ENCODE measurements at places on chromosomes 7 and 10. TPM values are rescaled to one million over a fixed set of nuclear protein-coding genes. Genes with fewer than 3 reads are reported as not detected.

NPC1L1 gene
- total RNA-seq = 0.13 TPM

SLC35B4 gene
- total RNA-seq = 16.8 TPM

ZNF853 gene
- total RNA-seq = 9.5 TPM

TAS2R41 gene
- total RNA-seq = 0.55 TPM

AKR1C4 gene
- not detected for total RNA-seq

STAG3 gene
- 12.0 TPM for total RNA-seq

PIP4K2A gene
- 169 TPM for total RNA-seq

FAM131B gene
- 1.2 TPM for total RNA-seq

ZNF488 gene
- not detected for total RNA-seq

WIPF3 gene
- not detected for total RNA-seq

AP5Z1 gene
- total RNA-seq = 109 TPM

GLI3 gene
- total RNA-seq = not detected

EPO gene
- not detected for total RNA-seq

TMEM236 gene
- 0.18 TPM for total RNA-seq

ANKRD22 gene
- total RNA-seq = 0.44 TPM

PROSER2 gene
- 0.93 TPM for total RNA-seq

INA gene
- not detected for total RNA-seq

AEBP1 gene
- 38.5 TPM for total RNA-seq

TMEM213 gene
- not detected for total RNA-seq

TLL2 gene
- 0.14 TPM for total RNA-seq

LRRD1 gene
- not detected for total RNA-seq

ZP3 gene
- 2.3 TPM for total RNA-seq

ASZ1 gene
- not detected for total RNA-seq

SMNDC1 gene
- total RNA-seq = 37.3 TPM

UBTD1 gene
- 1.6 TPM for total RNA-seq

ENO4 gene
- total RNA-seq = not detected

BAG3 gene
- 14.4 TPM for total RNA-seq

WNT16 gene
- 0.21 TPM for total RNA-seq

NUDT5 gene
- total RNA-seq = 55.7 TPM

ARMS2 gene
- total RNA-seq = not detected

GRK5 gene
- total RNA-seq = 23.2 TPM

SPOCK2 gene
- 578 TPM for total RNA-seq

CALHM3 gene
- not detected for total RNA-seq

SLC35G1 gene
- 6.3 TPM for total RNA-seq

UNC5B gene
- total RNA-seq = not detected

SMKR1 gene
- 3.8 TPM for total RNA-seq

PCLO gene
- total RNA-seq = not detected

NFE2L3 gene
- 3.6 TPM for total RNA-seq

AGR2 gene
- not detected for total RNA-seq

CFAP69 gene
- 0.77 TPM for total RNA-seq

EBLN1 gene
- total RNA-seq = not detected

SFTPA1 gene
- not detected for total RNA-seq

C10orf53 gene
- not detected for total RNA-seq

KIAA1217 gene
- not detected for total RNA-seq

A1CF gene
- total RNA-seq = not detected

GNAT3 gene
- not detected for total RNA-seq

PLAC9 gene
- total RNA-seq = not detected
